Daoy (cell line): ENCODE measurements at places on chromosomes 4 and X. TPM values are rescaled to one million over a fixed set of nuclear protein-coding genes. Genes with fewer than 3 reads are reported as not detected.

DNA sequence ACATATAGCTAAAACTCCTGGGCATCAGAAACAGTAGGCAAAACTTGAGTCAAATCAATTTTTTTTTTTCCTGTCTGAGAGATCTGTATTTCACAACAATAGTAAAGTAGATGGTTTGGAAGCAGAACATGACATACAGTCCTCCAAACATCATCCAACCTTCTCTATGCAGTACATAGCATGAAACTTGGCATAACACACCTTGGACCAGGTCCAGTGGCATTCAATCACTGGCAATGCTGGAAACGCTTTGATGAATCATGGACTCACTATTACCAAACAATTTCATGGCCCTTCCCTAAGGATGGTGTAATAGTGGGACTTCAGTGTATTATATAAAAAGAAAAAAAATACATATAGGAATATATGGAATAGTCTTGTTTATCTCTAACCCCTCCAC lies 154.6 kb downstream of the FMR1NB start:
- DNase-seq = peak; percentile 11

- DNase-seq = no peak
These were observed 14.2 kb downstream of the COX7B2 start for GRCh38 chr4:46894826-46895225.

DNA sequence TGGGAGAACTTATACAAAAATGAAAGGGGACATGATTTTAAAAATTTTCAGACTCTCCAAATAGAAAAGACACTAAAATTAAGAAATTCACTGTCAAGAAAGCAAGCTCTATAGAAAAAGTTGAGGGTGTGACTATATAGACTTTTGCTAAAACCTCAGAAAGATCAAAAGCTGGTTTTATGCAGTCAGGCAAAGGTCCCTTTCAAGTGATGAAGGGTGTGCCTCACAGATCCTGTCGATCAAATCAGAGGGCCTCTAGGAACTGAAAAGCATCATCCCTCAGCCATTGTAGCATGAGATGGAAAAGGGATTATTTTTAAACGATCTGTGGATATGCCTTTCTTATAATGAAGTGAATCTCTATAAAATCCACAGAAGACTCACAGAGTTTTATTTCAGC lies 116.5 kb downstream of the FAM13A start:
- DNase-seq = no peak

GRCh38 chr4:152673489-152673888 lies 6.3 kb downstream of the TMEM154 start:
- DNase-seq = no peak

- DNase-seq = no peak
These were observed 268.2 kb upstream of the PPARGC1A start for GRCh38 chr4:24158031-24158430.

DNA sequence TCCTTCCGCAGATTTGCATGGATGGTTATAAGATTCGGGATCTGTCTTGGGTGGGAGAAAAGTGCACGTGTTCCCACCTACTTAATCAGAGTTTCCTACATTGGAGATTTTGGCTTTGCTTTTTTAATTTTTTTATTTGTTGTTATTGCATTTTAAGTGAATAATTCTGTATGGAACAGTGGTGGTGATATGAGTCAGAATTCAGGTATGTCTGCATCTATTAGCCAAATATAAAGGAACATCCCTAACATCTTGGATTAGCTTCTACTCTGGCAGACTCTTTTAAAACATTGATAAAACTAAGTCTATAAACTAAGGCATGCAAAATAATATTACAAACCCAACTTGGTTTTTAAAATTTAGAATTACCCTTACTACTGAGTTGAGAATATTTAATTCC lies 659.8 kb upstream of the EPHA5 start:
- no peak for DNase-seq

DNA sequence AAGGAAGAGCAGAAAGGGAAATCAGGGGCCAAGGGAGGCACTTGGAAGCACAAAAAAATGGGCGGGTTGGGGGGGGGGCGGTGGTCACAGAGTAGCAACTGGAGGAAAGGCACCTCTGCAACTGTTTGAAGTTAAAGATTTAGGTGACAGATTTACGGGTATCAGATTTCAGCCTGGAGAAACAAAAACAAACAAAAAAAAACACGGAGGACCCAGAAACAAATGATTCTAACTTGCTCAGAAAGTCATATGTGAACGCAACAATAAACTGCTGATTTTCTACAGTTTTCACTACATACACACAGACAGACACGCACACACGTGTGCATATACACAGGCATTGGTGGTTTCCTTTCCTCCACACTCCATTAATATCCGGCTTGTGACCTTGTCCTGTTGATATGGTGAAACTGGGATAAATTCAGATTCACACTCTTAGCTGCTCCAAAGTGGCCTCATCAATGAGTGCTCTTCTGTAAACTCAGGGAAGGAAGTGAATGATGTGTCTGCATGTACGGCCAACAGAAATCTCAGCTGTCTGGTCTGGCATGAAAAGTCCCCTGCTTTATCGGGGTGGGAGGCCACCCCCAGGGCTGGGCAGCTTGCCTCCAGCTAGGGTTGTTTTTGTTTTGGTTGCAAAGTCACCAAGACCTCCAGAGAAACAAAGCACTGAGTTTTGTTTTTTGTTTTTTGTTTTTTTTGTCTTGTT lies 54.3 kb downstream of the CHST7 start:
- DNase-seq = no peak

DNA sequence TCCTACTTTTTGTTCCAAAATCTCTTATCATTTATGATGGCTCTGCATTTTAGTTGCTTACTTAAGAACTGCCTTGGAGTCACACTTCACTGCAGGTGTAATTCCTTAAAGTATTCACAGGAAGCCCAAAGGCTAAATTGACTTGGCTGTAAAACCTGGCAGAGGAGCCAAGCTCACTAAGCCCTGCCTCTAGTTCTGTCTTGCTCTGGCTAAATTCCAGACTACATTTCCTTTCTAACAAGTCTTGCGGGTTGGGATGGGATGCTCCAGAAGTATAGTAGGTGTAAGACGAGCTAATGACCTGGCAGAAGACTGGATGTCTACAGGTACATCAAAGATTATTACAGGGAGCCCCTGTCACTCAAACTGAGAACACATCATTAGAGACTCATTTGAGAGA lies 924.0 kb upstream of the INTU start:
- DNase-seq = no peak

DNA sequence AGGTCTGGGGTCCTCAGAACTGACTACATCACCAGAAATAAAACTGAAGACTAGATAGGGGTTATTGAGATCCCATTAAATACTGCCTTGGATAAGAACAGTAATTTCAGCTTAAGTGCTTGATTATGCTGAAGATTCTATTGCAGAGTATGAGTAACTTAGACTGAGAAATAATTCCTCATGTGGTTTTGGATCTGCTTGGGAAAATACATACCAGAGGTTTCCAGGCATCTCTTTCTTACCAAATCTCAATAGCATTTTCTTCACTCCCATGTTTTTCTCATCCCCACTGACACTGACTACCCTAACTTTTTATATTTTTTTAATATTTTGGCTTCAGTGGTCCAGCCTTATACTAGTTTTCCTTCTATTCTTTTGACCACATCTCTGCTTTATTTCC lies 92.0 kb upstream of the TEX13D start:
- DNase-seq = no peak

DNA sequence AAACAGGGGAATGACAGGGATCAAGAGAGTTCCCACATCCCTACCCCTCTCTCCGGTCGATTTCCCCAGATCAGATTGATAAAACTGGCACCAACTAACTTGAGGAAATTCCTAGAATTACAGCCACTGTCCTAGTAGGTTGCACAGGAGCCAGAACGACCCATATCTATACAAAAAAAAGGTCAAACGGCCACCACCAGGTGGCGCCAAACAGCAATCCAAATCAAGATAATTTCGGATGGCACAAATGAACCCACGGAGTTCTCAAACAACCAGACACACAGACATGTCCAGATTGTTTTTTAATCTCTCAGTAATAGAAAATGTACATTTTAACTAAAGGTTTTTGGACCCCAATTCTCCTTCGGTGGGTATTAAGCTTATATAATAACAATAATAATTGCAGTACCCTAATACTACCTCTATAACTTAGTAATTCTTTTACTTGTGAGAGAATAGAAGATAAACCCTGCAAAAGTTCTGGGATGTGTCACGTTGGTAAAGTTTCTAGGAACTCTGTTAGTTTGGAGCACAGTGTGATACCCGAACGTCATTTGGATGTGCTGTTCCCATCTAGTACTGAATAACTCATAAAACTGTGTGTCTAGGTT lies 212.6 kb downstream of the SPOCK3 start:
- peak; percentile 40 for DNase-seq

- DNase-seq = no peak
These were observed 2.5 kb downstream of the RBMXL3 start for GRCh38 chrX:115191490-115192243.

- DNase-seq = peak; percentile 62
These were observed 43.9 kb downstream of the C4orf50 start for GRCh38 chr4:5974321-5974720.

- no peak for DNase-seq
These were observed 4.3 kb upstream of the WDR13 start for GRCh38 chrX:48592971-48593370.

DNA sequence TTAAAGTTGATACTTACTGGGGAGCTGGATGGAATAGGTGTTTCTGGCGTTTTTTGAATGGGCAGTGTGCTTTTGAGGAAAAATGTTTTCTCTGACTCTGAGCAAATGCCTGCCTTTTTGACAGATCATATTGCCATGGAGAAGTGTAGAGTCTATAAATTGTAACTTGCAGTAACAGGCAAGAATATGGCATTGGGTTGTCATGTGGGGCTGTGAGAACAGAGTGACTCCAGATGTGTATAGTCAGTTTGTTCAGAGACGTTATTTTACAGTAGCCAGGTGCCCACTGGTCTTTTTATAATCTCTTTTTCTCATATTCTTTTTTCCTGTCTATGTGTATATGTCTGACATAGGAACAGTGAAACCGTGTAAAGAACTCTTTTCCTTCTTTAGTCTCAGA lies 40.8 kb downstream of the RAPGEF2 start:
- no peak for DNase-seq

DNA sequence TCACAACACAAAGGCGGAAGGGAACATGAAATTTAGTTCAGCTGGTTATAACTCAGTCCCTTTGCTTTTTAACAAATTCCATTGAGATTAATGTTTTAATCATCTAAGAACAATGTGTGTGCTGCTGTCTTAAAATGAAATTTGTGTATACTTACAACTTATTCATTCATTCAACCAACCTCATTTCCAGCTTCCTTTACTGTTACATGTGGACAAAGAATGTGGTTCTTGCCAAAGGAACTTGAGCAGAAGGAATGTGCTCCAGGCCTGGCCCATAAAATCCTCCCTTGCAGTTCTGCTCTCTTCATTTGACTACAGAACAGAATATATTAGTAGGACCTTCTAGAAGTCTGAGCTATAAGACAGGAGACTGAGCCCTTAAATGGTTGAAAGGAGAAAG lies 176.8 kb upstream of the GLRA2 start:
- DNase-seq = no peak

GRCh38 chr4:25031077-25031621 lies 403 bp upstream of the LGI2 start:
- DNase-seq = peak; percentile 23

DNA sequence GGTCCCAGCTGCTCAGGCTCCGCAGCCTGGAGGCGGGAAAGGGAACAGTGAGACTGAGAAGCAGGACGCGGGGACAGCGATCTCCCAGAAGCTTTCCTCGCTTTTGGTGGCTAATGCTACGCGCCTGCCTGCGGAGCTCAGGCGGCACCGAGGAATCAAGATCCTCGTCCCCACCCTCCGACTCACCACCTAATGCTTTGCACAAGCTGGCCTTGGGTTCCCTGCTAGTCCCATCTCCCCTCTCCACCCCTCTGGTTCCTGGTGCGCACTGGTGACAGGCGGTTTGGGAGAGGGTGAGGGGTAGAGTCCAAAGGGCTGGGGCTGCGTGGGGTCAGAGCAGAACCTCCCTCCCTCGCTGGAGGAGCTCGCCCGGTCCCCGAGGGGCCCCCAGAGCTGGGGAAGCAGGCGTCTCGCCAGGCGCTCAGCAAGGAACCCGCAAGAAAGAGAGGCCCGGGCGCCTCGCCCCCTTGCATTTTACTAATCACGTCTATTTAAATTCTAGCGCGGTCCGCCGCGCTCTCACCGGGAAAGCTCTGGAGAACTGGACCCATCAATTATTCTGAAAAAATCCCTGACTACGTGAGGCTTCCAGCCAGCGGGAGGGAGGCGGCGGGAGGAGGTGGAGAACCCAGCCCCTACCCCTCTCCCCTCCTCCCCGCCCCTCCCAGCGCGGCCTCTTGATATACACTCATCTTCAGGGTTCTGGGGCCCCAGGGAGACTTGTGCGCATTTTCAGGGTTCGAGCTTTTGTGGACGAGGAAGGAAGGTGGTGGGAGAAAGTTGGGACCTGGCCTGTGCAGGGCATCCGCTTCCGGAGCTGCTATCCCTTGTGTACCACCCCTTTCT lies 9.1 kb downstream of the POU4F2 start:
- no peak for DNase-seq

- no peak for DNase-seq
These were observed 96.7 kb upstream of the MXRA5 start for GRCh38 chrX:3443184-3443583.

GRCh38 chr4:99437723-99438404 lies 2.7 kb upstream of the ADH7 start:
- DNase-seq = no peak

DNA sequence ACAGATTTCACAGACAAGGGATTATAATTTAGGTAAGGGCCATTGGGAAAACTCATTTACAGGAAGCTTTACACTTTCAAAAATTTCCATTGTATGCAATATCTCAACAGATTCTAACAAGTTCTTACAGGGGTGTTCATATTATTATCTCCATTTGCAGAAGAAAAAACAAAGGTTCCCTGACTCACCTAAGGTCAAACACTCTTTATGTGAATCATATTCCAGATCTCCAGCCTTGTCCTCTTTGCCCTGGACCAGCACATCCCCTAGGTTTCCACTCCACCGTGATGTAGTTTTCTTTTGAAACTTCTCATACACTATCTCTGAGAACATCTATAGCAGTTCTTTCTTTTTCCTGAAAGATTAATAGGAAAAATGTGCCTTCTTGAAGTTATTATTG lies 96.4 kb upstream of the HS3ST1 start:
- DNase-seq = no peak

The TENT5D gene
- 0.11 and 0.36 TPM in 2 replicates for total RNA-seq

The CT55 gene
- 0.34 TPM in 1 of 2 replicates, not detected in the other for total RNA-seq

The EDA gene
- total RNA-seq = 1.2 TPM in 2 replicates

The TCEANC gene
- total RNA-seq = 0.57 and 2.2 TPM in 2 replicates

The MAGEA11 gene
- 46.0 and 48.3 TPM in 2 replicates for total RNA-seq

The APBB2 gene
- 32.9 and 51.0 TPM in 2 replicates for total RNA-seq

The NKX3-2 gene
- total RNA-seq = 0.06 TPM in 1 of 2 replicates, not detected in the other

The CNKSR2 gene
- 7.5 and 8.2 TPM in 2 replicates for total RNA-seq

The EDA2R gene
- total RNA-seq = 0.40 TPM in 1 of 2 replicates, not detected in the other

The DHX15 gene
- 174 and 194 TPM in 2 replicates for total RNA-seq

The P2RY4 gene
- total RNA-seq = not detected in 2 replicates

The XKRX gene
- not detected in 2 replicates for total RNA-seq

The XPNPEP2 gene
- not detected in 2 replicates for total RNA-seq

The FAM184B gene
- 0.03 and 0.29 TPM in 2 replicates for total RNA-seq

The RBMX gene
- total RNA-seq = 495 and 530 TPM in 2 replicates

The PF4V1 gene
- not detected in 2 replicates for total RNA-seq

The GABRG1 gene
- total RNA-seq = not detected in 2 replicates

The EGFL6 gene
- 0.23 TPM in 1 of 2 replicates, not detected in the other for total RNA-seq

The OPRPN gene
- total RNA-seq = not detected in 2 replicates

The EVC2 gene
- 4.4 and 6.5 TPM in 2 replicates for total RNA-seq

The ARMCX1 gene
- total RNA-seq = 12.1 and 14.7 TPM in 2 replicates

The FGD1 gene
- 1.2 and 2.5 TPM in 2 replicates for total RNA-seq
